GM13977 (cell line): ENCODE measurements at places on chromosomes 12 and 14.

- DNase-seq: no peak
Measured at GRCh38 chr12:114784526-114784925, 100.6 kb upstream of the TBX3 start.

- DNase-seq: no peak
Measured at GRCh38 chr12:94053676-94054075, 94.7 kb upstream of the PLXNC1 start.

GRCh38 chr12:92434607-92435025 lies 268.2 kb upstream of the PLEKHG7 start:
- DNase-seq: no peak

DNA sequence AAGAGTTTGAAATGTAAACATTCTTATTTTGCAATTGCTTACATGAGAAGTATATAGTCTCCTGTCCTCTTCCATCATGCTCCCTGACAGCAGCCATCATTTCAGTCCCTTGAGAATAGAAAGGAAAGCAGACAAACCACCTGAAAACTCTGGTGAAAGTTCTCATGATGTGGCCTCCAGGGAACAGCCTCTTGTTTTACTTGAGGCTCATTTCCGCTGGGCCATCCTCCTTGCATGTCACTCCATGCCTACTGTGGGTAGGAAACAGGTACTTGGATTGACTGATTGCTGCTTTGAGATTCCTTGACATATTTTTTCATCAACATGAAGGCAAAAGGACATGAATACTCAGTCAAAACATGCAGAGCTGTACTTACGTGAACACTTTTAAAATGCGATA lies 6.0 kb downstream of the SYT1 start:
- no peak for DNase-seq

DNA sequence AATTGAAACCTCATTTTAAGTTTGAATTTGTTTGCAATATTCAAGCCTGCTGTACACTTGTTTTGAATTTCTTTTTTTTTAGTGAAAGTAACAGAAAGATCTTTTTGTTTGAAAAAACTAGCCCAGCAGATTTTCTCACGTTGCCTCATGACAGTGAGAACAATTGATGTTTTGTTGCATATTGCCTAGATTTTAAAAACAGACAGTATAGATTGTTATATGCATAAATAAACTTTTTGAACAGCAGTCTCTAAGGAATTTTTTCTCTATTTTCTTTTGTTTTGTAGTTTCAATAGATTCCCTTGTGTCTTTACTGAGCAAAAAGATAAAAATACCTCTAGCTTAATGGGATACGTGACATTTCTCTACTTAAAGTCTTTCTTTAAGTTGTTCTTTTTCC lies 15.4 kb downstream of the OR6C6 start:
- no peak for DNase-seq

DNA sequence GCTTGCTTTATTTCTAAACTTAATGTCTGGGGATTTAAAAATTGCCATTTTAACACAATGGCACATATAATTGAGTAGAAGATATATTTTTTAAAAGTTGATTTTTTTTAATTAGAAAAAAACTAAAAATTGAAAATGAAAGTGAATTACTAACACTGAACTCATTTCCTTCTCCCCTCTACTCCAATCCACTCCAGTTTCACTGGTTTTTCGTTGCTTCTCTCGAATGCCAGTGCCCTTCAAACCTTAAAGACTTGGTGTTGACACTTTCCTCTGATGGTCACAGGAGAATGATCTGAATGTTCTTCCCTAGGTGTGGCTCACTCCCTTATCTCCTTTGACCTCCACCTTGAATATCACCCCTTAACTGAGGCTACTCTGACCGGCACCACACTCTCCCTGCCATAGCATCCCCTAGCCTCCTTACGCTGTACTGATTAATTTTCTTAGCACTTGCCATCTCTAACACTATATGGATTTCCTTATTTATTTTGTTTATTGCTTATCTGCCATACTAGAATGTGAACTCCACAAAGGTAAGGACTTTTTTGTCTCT lies 107.1 kb downstream of the LIN7A start:
- no peak for DNase-seq

- no peak for DNase-seq
Measured at GRCh38 chr14:30291216-30291615, 267.7 kb upstream of the G2E3 start.

DNA sequence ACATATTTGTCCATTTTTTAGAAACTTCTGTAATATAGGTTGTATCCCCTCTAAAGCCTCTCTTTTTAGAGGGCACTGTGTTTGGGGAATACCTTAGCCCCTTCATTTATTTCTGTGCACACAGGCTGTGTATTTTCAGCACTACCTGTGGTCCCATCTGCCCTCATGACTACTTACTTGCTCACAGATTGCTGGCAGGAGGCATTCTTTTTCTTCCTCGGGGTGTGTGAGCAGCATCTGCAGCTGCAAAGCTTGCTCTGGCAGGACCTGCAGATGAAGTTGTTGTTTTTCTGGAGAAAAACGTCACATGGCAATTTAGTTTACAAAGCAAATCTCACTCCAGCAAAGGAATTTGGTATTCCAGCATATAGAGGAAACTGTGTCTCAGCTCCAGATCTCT lies 24.3 kb downstream of the ANG start:
- no peak for DNase-seq

DNA sequence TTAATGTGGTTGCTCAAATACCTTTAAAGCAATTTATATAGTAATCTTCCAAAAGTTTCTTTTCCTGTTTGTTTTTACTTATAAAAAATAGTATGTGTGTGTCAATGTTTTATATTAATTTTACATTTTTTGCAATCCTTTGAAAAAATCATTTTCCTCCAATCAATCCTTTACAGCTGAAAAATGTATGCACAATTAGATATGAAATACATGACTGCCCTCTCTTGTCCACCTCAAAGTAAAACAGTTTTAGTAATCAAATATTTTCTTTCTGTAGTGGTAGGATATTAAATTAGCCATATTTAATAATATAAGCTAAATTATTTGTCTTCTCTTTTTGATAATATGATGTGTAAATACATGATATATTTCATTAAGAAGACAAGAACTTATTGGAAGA lies 269.9 kb downstream of the ADAMTS20 start:
- no peak for DNase-seq

DNA sequence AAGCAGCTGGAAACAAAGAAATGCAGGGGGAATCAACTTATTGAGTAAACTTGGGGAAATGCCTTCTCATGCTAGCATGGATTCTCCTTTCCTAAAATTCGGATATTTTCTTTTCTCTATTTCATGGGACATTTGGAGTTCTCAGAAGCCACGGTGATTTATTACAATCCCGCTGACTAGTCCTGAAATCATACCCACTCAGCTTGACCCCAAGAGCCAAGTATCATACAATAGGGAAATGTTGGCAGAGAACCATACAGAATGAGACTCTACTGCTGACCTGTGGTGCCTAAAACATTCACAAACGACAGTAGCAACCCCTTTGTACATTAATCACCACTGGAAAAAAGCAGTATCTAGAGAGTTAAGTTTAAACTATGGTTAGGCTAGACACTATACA lies 112.4 kb downstream of the KICS2 start:
- DNase-seq: no peak

DNA sequence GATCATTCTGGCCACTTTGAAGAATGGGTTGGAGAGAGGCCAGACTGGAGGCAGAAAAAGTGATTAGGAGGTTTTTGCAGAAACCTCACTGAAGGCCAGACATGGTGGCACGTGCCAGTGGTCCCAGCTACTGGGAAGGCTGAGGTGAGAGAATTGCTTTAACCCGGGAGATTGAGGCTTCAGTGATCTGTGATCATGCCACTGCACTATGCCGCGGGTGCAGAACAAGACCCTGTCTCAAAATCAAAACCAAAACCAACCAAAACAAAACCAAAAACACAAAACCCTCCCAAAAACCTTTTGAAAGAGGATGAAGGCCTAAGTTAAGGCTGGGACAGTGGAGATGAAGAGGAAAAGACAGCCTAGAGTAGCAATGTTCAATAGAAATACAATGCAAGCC lies 15.2 kb upstream of the CFAP54 start:
- DNase-seq: no peak

- no peak for DNase-seq
Measured at GRCh38 chr12:14612898-14613445, 45.3 kb upstream of the PLBD1 start.

GRCh38 chr12:946212-946611 lies 3.3 kb downstream of the RAD52 start:
- DNase-seq: no peak

DNA sequence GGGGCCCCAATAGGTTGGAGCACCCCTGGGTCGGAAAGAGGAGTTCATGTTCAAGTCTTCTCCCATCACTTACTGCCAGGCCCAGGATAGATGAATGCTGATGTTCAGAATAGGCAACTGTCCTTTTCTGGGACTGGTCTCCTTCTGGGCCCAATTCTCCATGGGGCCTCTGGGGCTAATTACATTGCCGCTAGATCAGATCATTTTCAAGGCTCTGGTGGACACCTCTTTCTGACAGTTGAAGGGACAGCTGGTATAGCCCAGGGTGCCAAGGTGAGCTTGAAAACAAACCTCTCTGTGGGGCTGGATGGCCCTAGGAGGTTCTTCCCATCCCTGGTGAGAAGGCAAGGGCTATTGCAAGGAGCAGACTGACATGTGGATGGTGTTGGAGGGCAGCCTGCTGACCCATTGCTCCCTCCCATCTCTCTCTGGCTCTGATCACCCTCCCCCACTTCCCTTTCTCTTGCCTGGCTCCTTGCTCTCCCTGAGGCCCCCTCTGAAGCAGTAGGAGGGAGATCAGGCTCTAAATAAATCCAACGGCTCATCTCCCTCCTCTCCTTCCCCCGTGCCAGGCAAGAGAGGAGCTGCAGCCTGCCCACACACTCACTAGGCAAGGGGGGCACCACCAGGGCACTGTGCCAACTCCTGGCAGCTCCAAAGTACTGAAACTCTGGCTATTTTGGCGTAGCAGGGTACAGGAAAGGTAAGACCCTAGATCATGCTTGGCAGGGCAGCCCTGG lies 1.9 kb downstream of the CACNB3 start:
- no peak for DNase-seq

GRCh38 chr12:40127408-40127807 lies 21.5 kb upstream of the SLC2A13 start:
- DNase-seq: no peak

DNA sequence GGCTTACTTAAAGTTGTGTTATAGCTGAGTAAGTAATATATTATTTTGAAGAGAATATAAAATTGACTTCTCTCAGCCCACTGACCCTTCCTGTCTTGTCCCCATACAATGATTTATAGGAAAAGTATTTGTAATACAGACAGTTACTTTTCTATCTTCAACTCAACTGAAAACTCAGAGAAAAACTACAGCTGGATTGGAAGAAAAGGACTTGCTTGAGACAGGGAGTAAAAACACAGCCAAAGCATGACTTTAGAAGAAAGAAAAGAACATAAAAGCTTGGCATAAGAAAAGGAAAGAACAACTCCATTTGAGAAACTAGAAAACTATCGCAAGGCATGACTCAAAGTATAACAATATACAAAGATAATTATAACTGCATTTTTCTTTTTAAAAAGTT lies 57.5 kb downstream of the MSRB3 start:
- DNase-seq: no peak

DNA sequence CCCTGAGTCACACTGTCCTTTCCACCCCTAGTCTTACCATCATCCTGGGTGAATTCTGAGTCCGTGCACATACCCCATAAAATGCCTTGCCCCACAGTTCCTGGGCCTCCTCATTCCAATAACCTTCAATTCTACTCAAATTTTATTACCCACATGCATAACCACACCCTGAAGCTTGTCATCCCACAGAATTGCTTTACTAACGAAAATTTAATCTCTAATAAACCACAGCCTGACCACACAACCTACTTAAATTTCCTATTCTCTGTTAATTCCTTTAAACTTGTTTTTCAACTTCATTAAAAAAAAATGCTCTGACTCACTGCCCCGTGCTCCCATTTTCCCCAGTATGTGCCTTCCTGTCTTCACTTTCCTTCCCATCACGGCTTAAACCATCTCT lies 205.9 kb downstream of the PHLDA1 start:
- no peak for DNase-seq

- peak; percentile 76 for DNase-seq
Measured at GRCh38 chr14:62117010-62117750, 355.0 kb downstream of the SNAPC1 start.

DNA sequence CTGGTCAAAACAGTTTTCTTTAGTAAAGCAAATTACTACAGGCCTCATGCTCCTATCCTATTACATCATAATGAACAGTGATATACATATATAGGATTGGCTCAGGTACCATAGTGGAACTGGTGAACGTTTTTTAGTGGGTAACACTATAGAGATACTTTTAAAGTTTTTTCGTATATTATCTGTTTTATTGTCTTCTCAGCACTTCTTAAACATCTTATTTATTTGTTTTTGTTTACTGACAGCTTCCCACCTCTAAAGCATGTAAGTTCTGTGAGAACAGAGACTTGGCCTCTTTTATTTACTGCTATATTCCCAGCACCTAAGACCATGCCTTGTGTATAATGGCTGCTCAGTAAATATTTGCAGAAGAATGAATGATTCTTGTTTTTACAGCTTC lies 81.1 kb upstream of the PSMA6 start:
- no peak for DNase-seq

GRCh38 chr12:24244801-24245200 lies 295.3 kb upstream of the SOX5 start:
- no peak for DNase-seq
